Fibroblast of skin of left biceps (primary cell): ENCODE measurements at places on chromosomes 1 and 21.

DNA sequence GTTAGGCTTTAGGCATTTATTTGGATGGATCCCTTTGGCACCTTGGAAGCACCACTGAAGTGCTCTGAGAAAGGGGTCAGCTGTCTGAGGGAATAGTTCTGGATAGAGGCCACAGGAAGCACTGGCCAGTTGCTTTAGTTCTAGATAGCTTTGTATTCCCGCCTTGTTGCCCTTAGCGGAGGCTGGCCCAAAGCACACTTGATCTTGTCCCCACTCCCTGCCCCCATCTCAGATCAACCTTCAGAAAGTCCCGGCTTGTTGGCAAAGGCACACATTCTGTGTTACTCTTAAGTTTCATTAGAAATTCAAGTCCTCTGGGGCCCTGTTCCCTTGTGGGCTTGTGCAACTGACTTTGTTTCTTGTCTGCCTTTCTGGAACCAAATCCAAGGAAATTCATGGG lies 15.2 kb upstream of the NBL1 start:
- no peak for DNase-seq

DNA sequence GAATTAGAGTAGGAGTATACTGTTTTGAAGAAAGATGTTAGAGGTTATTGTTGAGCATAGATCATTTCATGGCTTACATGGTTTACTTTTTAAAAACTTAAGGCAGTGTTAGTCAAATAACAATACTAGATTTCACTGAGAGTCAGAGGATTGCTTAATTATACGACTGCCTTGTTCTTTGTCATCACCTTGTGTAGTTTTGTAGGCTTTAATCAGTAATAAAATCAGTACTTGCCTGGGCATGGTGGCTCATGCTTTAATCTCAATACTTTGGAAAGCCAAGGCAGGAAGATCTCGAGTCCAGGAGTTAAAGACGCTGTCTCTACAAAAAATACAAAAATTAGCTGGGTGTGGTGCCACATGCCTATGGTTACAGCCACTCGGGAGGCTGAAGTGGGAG lies 41.3 kb upstream of the GPR52 start:
- no peak for DNase-seq

DNA sequence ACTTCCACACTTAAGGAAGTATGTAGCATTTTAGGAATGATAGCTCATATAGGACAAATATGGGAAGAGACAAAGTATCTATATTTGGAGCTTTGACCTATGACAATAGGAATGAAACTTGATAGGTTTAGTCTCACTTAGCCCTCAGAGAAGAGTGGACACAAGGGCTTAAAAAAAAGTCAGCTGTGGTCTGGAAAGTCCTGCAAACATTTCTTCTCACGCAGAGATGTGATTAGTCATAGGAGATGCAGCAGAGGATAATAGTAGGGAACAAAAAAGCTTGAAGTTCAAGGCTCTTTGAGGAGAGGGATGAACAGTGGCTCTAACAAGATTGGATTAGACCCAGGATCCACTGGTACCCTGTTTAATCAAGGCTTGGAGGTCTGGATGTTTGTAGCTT lies 14.8 kb upstream of the RNF220 start:
- DNase-seq: peak; percentile 29

DNA sequence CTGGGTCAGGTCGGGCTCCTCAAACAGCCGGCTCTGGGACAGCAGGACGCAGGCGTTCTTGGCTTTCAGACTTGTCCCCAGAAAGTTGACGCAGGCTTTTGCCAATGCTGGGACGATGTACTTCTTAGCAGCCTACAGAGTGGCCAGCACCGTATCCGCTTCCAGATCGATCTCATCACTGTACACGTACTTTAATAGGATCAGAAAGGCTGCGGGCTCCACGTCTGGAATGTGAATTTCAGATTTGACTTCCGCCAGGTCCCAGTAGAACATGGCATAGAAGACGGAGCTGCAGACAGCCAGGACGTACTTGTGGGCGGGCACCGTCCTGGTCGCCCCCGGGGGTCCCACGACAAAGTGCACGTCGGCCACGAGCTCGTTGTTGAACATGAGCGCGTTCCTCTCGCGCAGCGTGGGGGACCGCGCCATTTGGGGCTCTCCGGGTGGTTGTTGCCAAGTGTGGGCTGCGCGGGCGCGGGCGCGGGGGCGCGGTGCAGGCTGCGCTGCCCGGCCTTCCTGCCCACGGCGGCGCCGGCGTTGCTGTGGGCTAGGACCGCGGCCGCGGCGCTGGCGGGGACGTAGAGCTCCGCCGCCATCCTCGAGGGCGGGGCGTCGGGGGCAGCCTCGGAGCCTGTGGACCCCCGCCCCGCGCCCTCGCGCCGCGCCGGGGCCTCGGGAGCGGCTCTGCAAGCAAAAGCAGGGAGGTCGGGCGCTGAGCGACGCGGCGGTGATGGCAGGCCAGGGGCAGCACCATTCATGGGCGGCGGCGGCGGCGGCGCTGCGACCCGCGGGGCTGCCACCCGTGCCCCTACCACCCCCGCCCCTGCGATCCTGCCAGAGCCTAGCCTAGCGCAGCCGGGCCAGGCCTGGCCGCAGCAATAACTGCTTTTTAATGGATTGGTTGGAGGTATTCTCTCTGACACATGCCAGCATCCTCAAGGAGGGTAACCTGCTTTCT lies 10.6 kb downstream of the CNR2 start:
- DNase-seq: no peak

GRCh38 chr1:39359028-39359570 lies 132.3 kb upstream of the BMP8A start:
- DNase-seq: no peak

GRCh38 chr1:157157501-157158190 lies 19.5 kb upstream of the ETV3 start:
- no peak for DNase-seq
